ENCODE measurements at places on chromosomes 4 and X.

DNA sequence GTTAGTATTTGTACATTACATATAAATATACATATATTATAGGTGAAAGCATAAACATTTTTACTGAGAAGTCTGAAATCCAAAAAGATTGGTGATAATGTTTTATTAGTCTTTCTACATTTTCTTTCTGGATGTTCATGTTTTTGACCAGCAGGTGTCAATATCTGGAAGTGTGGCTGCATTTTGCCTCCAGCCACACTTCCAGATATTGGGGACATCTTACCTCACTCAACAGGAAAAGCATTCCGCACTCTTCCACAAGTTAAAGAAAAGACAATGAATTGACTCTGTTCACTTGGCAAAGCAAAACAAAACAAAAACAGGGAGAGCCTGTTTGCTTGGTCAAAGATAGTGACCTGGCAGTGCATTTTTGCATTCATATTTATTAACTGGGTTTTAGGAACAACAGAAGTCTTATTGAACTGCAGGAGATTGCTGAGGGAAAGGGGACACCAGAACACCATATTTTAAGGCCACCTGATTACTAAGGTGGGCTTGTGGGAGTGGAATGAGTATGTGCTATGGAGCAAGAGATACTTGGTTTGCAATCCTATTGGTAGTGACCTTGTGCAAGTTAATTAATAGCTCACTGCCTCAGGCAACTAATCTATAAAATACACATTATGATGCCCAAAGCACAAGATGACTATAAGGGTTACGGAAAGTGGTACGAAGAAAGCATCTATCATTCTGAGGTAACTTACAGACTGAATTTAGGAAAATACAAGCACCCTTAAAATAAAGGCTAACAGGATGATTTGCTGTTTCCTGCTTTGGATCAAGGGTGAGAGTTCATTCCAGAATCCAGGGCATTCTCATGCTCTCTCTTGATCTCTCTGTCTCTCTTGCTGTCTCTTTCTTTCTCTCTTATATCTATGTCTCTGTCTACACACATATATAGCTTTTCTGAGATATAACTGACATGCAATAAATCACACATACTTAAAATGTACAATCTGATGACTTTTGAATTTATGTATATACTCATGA, 389.9 kb upstream of the EMCN start:
- DNase-seq, result peak; percentile 40

DNA sequence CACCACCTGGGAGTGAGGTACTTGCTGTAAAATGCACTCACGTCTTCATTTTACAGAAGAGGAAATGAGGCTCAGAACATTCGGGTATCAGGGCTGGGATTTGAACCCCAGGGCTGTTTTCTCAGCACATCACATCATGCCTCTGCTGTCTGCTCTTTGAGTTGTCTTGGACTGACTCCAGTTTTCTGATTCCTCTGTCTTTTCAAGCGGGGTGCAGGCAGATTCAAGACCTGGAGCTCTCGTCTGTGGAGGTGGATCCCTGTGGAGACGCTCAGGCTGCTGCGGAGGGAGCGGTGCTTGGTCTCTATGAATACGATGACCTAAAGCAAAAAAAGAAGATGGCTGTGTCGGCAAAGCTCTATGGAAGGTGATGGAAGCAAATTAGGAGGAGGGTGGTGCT, 6.3 kb downstream of the LAP3 start:
- DNase-seq, result no peak

GRCh38 chr4:179664430-179665027, 2222.3 kb upstream of the AGA start:
- DNase-seq, result no peak

DNA sequence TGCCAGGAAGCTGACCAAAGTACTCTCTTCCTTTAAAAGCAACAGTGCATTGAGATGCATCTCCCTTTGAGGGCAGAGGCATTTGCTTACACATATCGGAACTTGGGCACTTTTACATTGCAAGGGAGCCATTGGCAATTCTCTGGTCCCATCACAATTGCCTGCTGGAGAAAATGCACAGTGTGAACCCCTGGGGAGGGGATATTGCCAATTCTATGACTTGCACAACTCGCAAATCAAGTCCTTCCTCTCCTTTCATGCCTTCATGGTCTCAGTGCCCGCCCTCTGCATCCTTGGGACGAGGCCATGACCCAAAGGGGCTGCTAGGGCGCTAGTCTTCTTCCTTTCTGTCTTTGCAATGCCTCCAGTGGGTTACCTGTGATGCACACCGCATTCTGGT, 14.9 kb upstream of the PDZD4 start:
- no peak for DNase-seq

- peak; percentile 73 for DNase-seq
Measured at GRCh38 chr4:103091601-103092223, 7.9 kb downstream of the BDH2 start.
